ENCODE measurements at places on chromosomes 4 and X.

DNA sequence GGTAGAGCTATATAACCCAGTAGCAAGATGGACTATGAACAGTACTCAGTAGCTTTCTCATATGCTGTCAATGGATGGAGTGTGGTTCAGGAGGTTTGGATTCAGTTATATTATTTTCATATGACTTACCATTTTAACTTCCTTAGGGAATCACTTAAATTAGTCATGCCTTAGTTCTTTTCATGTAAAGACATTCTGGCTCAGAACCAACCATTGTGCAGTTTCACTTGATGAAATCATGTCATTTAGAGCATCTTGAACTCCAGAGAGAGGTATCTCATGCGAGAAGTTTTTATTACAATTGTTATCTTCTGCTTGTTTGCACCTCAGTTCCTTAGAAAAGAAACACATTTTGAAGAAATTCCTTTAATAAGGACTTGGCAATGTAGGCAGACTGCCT is 55.8 kb downstream of the IL1RAPL2 start:
- H3K27me3 ChIP-seq, result no peaks in the 10 kb centered on the region
- no peak overlapping the region for H3K27ac ChIP-seq
- H3K4me1 ChIP-seq, result no peaks in the 10 kb centered on the region

GRCh38 chr4:121633653-121634052 is 63.1 kb downstream of the ANXA5 start:
- DNase-seq, result no peak
- H3K4me3 ChIP-seq, result no peak overlapping the region
- H3K27me3 ChIP-seq, result no peaks in the 10 kb centered on the region
- H3K27ac ChIP-seq, result no peak overlapping the region
- H3K4me1 ChIP-seq, result no peaks in the 10 kb centered on the region
- no peaks in the 10 kb centered on the region for H3K36me3 ChIP-seq

DNA sequence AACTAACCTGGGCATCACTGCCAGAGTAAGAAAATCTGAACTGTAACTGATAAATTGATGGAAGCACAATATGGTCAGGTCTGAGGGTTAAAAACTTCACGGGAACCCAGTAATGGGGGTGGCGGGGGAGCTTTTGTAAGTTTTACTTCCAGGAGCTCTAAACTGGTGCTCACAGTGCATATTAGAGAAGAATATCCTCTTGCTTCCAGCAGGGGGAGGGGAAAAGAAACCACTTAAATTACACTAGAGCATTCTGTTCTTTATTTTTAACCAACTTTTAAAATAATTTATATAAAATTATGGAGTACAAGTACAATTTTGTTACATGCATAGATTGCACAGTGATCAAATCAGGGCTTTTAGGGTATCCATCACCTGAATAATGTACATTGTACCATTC is 33.7 kb downstream of the WDR17 start:
- no peak overlapping the region for H3K4me3 ChIP-seq
- H3K36me3 ChIP-seq, result no peaks in the 10 kb centered on the region
- H3K27me3 ChIP-seq, result no peaks in the 10 kb centered on the region
- H3K4me1 ChIP-seq, result no peaks in the 10 kb centered on the region
- DNase-seq, result no peak

- H3K4me3 ChIP-seq, result no peak overlapping the region
- H3K4me1 ChIP-seq, result no peaks in the 10 kb centered on the region
- no peaks in the 10 kb centered on the region for H3K36me3 ChIP-seq
- no peak for DNase-seq
- H3K27ac ChIP-seq, result no peak overlapping the region
These were observed 204.5 kb downstream of the CPE start for GRCh38 chr4:165583341-165583740.

GRCh38 chr4:184424993-184425758 is 49.2 kb downstream of the IRF2 start:
- H3K4me1 ChIP-seq, result peaks cover 3% of the 10 kb centered on the region
- H3K27ac ChIP-seq, result no peak overlapping the region
- H3K4me3 ChIP-seq, result no peak overlapping the region
- no peaks in the 10 kb centered on the region for H3K36me3 ChIP-seq
- H3K27me3 ChIP-seq, result no peaks in the 10 kb centered on the region
- DNase-seq, result no peak

DNA sequence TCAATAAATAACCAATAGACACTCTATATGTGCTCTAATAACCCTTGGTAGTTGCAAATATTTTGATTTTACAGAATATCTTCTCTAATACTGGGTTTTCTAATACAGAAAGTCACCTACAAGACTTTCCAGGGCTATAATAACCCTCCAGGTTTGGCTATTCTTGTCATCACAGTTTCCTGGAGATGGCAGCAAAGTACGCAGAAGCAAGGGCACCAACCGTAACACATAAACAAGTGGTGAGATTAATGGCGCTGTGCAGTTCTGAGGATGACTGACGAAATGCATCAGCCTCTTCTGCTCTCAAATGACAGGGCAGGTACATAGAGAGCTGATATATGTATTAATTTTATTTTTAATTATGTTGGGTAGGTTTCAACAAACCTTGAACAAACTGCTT is 122.4 kb downstream of the C4orf33 start:
- no peaks in the 10 kb centered on the region for H3K27me3 ChIP-seq
- H3K36me3 ChIP-seq, result no peaks in the 10 kb centered on the region
- H3K4me1 ChIP-seq, result no peaks in the 10 kb centered on the region
- no peak overlapping the region for H3K4me3 ChIP-seq
- peak; percentile 22 for DNase-seq

GRCh38 chrX:46554942-46555341 is 9.7 kb upstream of the ZNF674 start:
- H3K27ac ChIP-seq, result no peak overlapping the region
- no peak for DNase-seq
- no peaks in the 10 kb centered on the region for H3K36me3 ChIP-seq
- no peak overlapping the region for H3K4me3 ChIP-seq
- no peaks in the 10 kb centered on the region for H3K27me3 ChIP-seq

DNA sequence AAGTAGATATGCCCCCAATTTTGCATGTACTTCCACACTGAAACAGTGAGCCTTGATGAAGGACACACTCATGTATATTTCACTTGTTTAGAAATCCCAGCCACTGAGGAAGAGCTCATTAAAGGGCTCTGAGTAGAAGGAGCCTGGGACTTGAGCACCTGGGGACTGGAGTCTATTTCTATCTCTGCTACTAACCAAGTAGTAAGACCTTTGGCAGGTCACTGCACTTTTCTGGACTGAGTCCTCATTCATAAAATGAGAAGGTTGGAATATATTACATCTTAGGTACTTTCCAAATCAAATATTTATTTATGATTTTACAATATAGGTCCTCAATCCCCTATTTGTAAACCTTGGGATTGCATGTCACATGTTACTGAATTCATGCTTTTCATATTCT is 78.2 kb upstream of the C4orf54 start:
- no peaks in the 10 kb centered on the region for H3K27me3 ChIP-seq
- H3K27ac ChIP-seq, result no peak overlapping the region
- no peak overlapping the region for H3K4me3 ChIP-seq
- no peak for DNase-seq
- H3K36me3 ChIP-seq, result no peaks in the 10 kb centered on the region
- H3K4me1 ChIP-seq, result no peaks in the 10 kb centered on the region

DNA sequence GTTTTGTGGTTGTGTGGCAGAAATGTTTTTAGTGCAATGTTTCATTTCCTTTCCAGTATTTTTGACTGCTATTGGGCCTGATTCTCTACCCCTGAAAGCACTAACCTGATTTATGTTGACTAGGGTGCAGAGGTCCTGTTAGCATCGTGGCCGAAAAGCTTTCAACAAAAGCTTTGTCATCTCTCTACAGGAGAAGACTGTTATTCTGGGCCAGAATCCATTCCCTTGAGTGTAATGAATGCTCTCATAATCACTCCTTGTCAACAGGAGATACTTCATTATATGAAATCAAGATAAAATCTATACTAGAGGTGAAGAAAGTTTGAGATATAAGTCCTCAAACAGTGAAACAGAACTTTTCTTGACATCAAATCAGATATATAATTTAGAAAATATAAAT is 195.5 kb downstream of the ZNF330 start:
- no peaks in the 10 kb centered on the region for H3K27me3 ChIP-seq
- no peaks in the 10 kb centered on the region for H3K4me1 ChIP-seq
- H3K27ac ChIP-seq, result no peak overlapping the region
- H3K36me3 ChIP-seq, result no peaks in the 10 kb centered on the region
- no peak for DNase-seq

GRCh38 chr4:1825326-1825725 is 30.6 kb downstream of the LETM1 start:
- no peaks in the 10 kb centered on the region for H3K27me3 ChIP-seq
- no peaks in the 10 kb centered on the region for H3K36me3 ChIP-seq
- H3K4me3 ChIP-seq, result no peak overlapping the region
- no peak overlapping the region for H3K27ac ChIP-seq
- no peaks in the 10 kb centered on the region for H3K4me1 ChIP-seq

DNA sequence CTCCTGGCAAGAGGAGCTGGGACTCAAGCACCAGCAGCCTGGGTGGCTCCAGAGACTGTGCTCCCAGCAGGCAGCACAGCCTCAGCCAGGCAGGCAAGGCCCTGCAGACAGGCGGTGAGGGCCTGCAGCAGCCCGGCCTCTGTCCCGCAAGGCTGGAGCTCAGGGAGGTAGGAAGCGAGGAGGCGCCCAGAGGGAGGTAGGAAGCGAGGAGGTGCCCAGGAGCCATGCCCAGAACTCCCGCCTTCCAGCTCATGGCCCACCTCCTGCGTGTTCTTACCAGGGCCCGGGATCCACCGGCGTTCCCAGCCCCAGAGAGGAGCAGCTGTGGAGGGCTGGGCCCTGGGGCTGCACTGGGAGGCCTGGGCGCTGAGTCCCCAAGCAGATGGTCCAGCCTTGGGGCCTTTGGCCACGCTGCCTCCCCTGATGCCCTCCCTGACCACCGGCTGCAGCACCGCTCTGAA is 133.1 kb downstream of the HMX1 start:
- no peaks in the 10 kb centered on the region for H3K4me1 ChIP-seq
- DNase-seq, result no peak
- no peaks in the 10 kb centered on the region for H3K27me3 ChIP-seq
- no peak overlapping the region for H3K27ac ChIP-seq
- no peaks in the 10 kb centered on the region for H3K36me3 ChIP-seq

DNA sequence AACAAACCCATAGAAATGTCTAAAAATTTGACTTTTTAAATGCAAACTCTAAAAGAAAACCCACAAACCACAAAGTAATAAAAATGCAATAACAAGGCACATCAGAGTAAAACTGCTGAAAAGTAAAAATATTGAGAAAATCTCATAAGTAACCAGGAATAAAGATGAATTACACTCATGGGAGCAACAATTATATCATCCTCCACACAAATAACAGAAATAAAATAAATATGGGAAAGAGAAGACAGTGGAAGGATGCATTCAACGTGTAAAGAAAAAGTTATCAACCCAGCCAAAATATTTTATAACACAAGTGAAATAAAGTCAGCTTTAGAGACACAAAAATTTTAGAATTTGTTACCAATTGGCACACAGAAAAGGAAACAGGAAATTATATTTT is 1420.2 kb downstream of the PCDH18 start:
- H3K4me3 ChIP-seq, result no peak overlapping the region
- no peaks in the 10 kb centered on the region for H3K4me1 ChIP-seq
- H3K27me3 ChIP-seq, result no peaks in the 10 kb centered on the region
- no peaks in the 10 kb centered on the region for H3K36me3 ChIP-seq
- DNase-seq, result no peak
- H3K27ac ChIP-seq, result no peak overlapping the region

DNA sequence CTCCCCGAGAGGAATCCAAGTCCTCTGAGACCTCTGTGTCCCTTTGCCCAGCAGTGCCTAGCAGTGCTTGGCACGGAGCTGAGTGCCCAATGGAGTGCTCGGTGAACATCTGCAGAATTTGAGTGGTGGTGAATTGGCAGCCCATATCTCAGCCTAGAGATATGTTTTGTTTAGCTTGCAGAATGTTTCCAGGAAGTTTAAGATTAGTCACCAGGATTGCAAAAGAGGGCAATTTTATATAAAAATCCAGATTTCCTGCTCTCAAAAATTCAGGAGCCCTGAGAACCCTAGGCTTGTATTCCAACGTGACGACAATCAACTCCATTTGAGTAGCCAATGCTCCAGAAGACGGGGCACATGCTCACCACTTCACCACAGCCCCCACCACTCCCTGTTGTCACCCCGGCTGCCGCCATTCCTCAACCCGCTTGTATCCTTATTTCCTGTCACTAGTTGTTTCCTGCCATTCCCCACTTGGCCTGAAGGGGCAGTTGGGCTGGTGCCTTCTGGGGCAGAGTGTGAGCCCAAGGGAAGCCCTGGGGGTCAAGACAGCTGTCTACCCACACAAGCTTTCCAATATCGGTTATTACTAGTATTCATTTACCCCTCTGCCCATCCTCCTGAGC is 116.9 kb downstream of the EFNB1 start:
- H3K4me3 ChIP-seq, result no peak overlapping the region
- no peaks in the 10 kb centered on the region for H3K36me3 ChIP-seq
- DNase-seq, result no peak
- H3K27me3 ChIP-seq, result no peaks in the 10 kb centered on the region

GRCh38 chr4:76407440-76408119 is 13.4 kb downstream of the CCDC158 start:
- H3K36me3 ChIP-seq, result no peaks in the 10 kb centered on the region
- no peaks in the 10 kb centered on the region for H3K27me3 ChIP-seq
- H3K27ac ChIP-seq, result no peak overlapping the region
- no peak overlapping the region for H3K4me3 ChIP-seq
- peaks cover 7% of the 10 kb centered on the region for H3K4me1 ChIP-seq

DNA sequence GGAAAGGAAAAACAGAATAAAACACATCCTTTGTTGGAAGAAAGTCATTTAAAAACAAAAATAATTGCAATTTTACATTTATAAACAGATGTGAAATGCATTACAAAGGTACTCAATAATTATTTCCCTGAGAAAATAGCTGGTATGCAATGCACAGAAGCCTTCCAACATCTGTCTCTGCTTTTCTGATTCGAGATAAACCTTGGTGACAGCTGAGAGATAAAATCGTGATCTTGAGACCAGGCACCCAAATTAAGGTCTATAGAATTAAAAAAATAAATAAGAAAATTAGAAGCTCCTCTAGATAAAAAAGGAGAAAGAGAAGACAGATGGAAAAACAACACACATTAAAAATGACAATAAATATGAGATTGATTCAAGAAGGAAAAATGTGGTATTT is 544.0 kb downstream of the SPRY1 start:
- no peak overlapping the region for H3K27ac ChIP-seq
- no peaks in the 10 kb centered on the region for H3K27me3 ChIP-seq
- no peak for DNase-seq
- H3K4me3 ChIP-seq, result no peak overlapping the region
- no peaks in the 10 kb centered on the region for H3K4me1 ChIP-seq
- no peaks in the 10 kb centered on the region for H3K36me3 ChIP-seq

- no peak overlapping the region for H3K27ac ChIP-seq
- H3K27me3 ChIP-seq, result no peaks in the 10 kb centered on the region
- no peaks in the 10 kb centered on the region for H3K4me1 ChIP-seq
- no peaks in the 10 kb centered on the region for H3K36me3 ChIP-seq
- no peak overlapping the region for H3K4me3 ChIP-seq
These were observed 4.5 kb downstream of the MMRN1 start for GRCh38 chr4:89899152-89899551.

DNA sequence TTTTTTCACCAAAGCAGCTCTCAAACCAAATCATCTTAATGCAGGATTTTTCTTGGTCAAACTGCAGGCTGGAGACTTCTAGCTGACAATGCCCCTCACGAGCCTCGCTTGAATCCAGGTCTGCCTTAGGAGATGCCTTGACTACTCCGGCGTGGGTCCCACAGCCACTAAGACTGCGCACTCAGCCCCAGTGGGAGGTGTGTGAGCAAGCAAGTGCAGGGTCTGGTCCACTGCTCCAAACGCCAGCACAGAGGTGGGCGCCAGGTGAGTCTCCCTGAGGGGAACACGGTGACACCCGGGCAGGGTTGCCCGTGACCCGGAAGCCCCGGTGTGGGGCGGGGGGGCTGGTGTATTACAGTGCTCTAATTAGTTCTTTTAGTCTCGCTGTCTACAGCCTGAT is 838.3 kb downstream of the NLGN4X start:
- H3K27ac ChIP-seq, result no peak overlapping the region
- no peaks in the 10 kb centered on the region for H3K4me1 ChIP-seq
- no peaks in the 10 kb centered on the region for H3K27me3 ChIP-seq
- no peak overlapping the region for H3K4me3 ChIP-seq
- H3K36me3 ChIP-seq, result no peaks in the 10 kb centered on the region
